ENCODE measurements at places on chromosomes 7 and 10. TPM values are rescaled to one million over a fixed set of nuclear protein-coding genes. Genes with fewer than 3 reads are reported as not detected.

GRCh38 chr10:10017716-10018115 lies 1000.0 kb upstream of the CELF2 start:
- no peak for DNase-seq

- DNase-seq: no peak
Observed at GRCh38 chr7:27139334-27140125, 4.0 kb downstream of the HOXA5 start.

GRCh38 chr10:12369982-12370381 lies 20.6 kb downstream of the CAMK1D start:
- no peak for DNase-seq

CRPPA gene
- 2.0 TPM for polyA plus RNA-seq

Data from kidney (tissue), 22 donors.